ENCODE measurements at places on chromosomes 11 and 22.

GRCh38 chr22:40009292-40009774 lies 14.6 kb downstream of the FAM83F start:
- no peak for DNase-seq

- no peak for DNase-seq
Measured at GRCh38 chr11:77371646-77372045, 70.2 kb upstream of the GDPD4 start.

- DNase-seq: no peak
Measured at GRCh38 chr22:37563153-37564081, 3.1 kb downstream of the CDC42EP1 start.

GRCh38 chr11:83034673-83035014 lies 37.1 kb downstream of the RAB30 start:
- DNase-seq: no peak

GRCh38 chr22:35576671-35577070 lies 36.0 kb downstream of the RASD2 start:
- no peak for DNase-seq

Data from activated T-helper 1 cell treated with anti-CD3 and anti-CD28 coated beads, Interleukin-2, amount 50 U/mL, for 16 hours (primary cell).